Calu3 (cell line): ENCODE measurements at places on chromosomes 2 and 18.
A peak's percentile ranks its signal among the peaks of the same experiment; 100 is the strongest.

DNA sequence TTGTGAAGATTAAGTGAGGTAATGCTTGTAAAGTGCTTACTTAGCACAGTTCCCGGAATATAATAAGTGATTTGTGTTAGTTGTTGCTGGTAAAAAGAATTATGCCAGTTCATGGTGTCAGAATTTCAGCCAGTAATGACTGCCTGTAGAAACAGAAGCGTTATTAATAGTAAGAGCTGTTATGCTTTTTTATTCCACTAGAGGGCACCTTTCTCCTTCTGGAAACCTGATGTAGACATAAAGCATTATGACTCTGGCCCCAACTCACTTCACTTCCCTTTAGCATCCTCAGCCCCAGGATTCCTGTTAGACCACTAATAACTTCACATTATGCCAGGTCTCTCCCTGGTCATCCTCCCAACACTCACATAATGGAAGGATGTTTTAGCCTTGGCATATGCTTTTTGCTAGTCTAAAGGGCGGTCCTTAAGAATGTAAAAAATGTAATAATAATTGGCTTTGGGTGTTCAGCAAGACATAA, 34.9 kb downstream of the C18orf54 start:
- peak; percentile 8 for DNase-seq

- no peak for DNase-seq
These were observed 4.3 kb downstream of the AOX1 start for GRCh38 chr2:200590090-200590489.

DNA sequence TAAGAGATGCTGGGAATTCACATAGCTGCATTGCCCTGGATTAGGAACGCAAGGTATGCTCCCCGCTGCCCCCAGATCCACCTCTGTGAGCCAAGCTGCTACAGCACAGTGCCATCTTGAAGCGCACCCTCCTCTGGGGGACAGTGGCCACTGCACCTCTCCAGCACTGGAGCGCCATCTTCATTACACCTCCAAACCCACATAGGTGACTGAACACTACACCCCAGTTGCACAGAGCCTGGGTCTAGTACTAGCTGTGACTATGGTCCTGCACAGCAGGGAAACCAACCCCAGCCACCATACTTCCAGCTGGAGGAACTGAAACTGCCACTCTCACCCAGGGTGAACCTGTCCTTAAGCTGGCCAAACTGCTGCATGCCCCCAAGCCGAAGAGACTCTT, 84.6 kb downstream of the TMEM237 start:
- DNase-seq: peak; percentile 3

- DNase-seq: no peak
These were observed 22.8 kb downstream of the ACMSD start for GRCh38 chr2:134861173-134861572.
